ENCODE measurements at places on chromosomes 5 and 9.

DNA sequence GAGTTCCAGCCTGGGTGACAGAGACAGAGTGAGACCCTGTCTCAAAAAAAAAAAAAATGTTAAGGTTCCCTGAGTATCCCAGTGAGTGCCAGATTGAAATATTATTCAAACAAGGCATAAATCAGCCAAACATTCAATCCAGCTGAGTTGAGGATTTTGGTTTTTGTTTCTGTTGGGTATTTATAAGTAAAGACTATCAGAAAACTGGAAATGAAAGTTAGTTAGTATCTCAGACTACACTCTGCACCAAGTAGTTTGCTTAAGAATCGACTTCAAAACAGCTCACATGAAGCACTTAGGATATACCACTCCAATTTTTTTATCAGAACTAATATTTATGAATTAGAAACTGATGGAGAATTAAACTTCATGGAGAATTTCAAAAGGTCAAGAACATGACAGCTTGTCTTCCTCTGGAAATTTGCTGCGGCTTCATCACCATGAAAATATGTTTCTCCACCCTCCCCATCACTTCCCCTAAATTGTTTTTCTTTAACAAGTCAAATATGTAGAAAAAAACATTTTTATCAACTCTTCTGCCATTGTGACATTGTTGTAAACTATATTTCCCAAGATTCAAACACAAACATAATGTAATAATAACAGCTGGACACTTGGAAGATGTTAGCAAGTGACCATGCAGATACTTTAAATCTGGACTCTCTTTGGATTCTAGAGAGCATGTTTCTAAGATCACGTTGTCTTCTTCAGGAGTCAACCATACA is 110.0 kb upstream of the PTGER4 start:
- no peak for DNase-seq

GRCh38 chr5:66570201-66570600 is 26.0 kb upstream of the MAST4 start:
- DNase-seq: no peak

GRCh38 chr5:147466360-147466980 is 43.4 kb downstream of the DPYSL3 start:
- no peak for DNase-seq

GRCh38 chr5:17806818-17807468 is 172.7 kb downstream of the TAF11L14 start:
- no peak for DNase-seq

GRCh38 chr5:96256795-96257470 is 176.1 kb downstream of the PCSK1 start:
- no peak for DNase-seq

DNA sequence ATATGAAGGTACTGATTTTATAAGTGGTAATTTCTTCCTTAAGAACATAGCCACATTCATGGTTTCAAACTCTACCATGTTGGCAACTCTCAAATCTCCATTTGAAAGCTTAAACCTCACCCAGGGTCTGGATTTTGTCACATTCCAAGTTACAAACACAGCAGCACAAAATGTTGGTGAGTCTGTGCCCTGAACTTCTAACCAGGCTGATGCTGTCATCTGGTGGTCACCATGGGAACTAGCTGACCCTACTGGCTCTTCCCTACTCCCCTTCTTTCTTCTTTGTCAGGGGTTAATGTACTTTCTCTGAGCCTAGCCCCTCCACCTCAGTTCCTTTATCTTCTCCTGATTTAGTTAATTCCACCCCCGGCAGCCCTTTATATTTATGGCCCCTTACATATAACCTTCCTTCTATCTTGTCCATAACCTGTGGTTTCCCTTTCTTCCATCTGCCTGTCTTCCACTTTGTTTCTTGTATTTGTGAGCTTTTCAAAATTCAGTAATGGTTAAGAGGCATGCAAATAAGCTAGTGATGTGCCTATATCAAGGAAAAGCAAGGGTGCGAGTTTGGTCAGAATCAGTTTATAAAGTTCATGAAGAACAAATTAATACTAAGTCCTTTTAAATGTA is 35.9 kb downstream of the TGFBR1 start:
- peak; percentile 50 for DNase-seq

GRCh38 chr5:134642931-134643530 is 5.6 kb upstream of the SEC24A start:
- DNase-seq: no peak

DNA sequence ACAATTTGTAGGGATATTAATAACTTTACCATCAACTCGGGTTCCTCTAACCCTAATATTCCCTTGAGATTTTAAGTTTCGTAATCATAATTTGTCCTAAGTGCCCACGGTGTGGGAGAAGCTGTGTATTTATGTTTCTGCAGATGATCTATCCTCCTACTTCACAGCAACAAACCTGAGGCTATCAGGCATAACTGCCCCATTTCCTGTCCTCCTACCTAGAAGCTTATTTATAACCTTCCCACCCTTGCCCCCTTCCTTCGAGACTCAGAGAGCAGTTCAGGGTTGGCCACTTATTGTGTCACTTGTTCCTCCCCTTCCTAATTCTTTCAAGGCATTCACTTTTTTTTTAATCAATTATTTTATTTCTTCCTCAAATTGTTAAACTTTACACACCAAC is 29.6 kb upstream of the LCP2 start:
- DNase-seq: no peak

DNA sequence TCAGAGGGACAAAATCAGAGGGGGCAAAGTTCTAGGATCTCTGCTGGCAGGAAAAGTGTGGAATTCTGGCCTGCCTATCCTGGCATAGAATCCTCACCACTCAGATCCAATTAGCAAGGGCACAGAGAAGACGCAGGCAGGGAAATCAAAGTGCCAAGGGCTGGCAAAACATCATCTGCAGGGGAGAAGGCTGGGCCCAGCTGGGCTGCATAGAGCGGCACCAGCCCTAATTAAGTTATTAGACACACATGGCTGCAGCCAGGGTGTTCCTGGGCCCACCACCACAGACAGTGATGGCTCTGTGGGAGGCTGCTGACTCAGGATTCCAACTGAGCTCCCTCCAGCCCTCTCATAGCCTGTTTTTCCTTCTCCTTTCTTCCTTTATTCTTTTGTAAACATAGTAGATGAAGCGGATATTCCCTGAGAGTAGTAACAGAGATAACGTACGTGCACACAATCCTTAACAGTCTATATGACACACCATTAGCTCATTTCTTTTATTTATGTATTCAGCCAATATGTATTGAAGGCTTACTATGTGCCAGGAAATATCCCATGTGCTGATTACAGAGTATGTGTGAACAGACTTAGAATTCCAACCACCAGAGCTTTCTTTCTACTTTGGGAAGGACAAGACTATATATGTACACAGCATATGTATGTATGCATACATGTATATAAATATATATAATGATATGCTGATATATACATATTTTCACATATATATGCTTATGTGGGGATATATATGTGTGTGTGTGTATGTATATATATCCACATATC is 236.1 kb downstream of the ASTN2 start:
- no peak for DNase-seq

DNA sequence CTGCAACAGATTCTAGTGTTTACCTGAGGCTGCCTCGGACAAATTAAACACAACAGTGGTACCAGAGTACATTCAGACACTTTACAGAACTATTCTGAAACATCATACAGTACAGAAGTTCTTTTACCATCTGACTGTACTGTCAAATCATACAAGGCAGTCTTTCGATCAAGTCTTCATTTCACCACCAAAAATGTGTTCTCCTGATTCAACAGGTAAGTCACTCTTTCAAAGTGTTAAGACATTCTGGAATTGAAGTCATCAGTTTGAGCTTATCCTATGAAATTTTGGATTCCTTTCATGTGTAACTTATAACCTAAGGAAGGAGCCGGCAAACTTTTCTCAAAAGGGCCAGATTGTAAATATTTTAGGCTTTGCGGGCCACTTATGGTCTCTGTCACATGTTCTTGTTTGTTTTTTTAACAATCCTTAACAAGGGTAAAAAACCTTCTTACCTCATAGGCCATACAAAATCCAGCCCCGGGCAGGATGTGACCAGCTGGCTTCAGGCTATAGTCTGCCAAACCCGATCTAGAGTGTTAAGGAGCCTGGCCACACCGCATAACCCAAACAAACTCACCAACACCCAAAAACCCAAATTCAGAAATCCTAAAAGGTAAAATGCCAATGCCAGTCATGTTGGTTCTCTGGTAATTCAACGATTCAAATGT is 151.6 kb downstream of the DENND1A start:
- no peak for DNase-seq

- no peak for DNase-seq
Observed at GRCh38 chr9:134826336-134827285, 54.0 kb upstream of the FCN2 start.

DNA sequence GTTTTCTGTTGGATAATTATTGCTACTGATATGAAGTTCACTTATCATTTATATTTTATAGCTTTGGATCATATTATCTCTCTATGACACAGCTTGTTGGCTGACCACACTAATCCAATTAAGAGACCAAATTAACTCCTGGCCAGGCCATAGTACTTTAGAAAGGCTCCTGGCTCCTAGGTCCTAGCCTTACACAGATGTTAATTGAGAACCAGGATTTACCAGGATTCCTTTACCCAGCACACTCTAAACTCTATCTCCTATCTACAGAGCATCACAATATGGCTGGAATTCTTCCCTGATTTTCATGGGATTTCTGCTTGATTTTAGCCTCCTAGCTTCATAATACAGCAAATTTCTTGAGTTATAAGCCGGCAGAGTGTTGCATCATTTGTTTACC is 80.3 kb downstream of the SLCO6A1 start:
- DNase-seq: no peak

- DNase-seq: no peak
Observed at GRCh38 chr9:137506702-137507171, 43.5 kb downstream of the PNPLA7 start.

DNA sequence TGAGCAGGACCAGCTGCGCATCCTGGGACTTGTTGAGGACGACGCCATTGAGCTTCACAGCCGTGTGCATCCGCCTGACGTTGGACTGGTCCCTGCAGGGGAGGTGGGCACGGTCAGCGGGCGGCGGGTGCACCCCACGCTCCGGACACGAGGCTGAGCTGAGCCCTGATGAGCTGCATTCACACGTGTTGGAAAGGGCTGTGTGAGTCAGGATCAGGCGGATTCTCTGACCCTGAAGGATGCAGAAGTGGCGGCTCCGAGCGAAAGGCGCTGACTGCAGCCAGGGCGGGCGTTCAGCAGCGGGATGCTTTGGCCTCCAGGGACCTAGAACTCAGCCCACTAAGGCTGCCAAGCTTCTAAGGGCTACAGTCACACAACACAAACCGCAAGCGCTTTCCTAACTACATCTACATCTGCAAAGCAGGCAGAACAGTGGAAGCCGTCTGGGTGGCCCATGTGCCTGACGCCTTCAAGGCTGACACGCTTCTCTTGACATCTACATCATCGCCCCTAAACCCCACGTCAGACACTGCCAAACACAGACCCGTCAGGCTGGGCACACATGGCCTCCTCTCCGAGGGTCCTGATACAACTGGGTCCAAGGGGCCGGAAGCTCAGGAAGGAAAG is 44.9 kb downstream of the NKD2 start:
- DNase-seq: no peak
